Stimulated activated CD4-positive, alpha-beta T cell treated with anti-CD3 and anti-CD28 coated beads, Interleukin-12 subunit alpha, Interleukin-12 subunit beta, amount 100 ng/mL, for 4 hours (primary cell): ENCODE measurements at places on chromosomes 12 and 14.

DNA sequence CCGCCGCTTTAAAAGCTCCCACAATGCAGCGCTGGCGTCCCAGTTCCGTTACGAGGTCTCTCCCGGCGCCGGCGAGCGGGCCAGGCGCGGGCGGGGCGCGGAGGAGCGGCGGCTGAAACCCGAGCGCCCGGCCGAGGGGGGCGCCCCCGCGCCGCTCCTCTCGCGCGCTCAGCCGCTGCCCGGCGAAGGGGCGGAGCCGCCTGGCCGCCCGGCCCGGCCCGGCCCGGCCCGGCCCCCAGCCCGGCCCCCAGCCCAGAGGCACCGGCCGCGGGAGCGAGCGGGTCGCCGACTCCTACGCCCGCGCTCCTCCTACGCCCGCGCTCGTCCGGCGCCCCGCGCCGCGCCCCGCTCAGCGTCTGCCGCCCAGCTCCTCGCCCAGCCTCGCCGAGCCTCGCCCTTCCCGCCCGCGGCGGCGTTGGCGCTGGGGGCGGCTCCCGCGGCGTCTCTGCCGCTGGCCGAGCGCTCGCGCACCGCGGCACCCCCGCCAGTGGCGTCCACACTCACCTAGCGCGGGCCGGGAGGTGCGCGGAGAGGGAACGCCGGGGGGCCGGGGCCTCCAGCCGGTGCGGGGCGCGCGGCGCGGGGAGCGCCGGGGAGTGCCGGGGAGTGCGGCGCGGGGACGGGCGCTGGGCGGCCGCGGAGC is at the start of gene RASSF8:
TSS of gene RASSF8 (plus strand) at position 255 of the 643 bp plus-strand sequence. CDS start 96,662 bp downstream, outside the sequence.
- DNase-seq: peak; percentile 3

- no peak for DNase-seq
Observed at GRCh38 chr12:62332598-62332997, 72.4 kb downstream of the USP15 start.

- no peak for DNase-seq
Observed at GRCh38 chr12:12326262-12326661, 23.8 kb downstream of the MANSC1 start.

DNA sequence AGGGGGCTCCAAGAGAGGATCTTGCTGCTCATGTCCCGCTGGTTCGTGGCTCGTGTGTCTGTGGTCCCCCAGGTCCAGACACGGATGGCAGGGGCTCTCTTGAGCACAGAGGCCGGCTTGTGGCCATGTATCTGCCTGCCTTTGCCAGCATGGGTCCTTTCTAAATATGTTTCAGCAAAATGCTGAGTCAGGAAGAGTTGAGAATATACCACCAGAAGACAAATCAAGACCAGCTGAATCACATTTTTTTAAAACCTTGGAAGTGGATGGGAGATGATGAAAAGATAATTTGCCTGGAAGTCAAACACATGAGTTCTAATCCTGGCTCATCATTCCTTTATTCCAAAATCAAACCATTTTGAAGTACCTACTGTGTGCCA is 58.0 kb downstream of the NUAK1 start:
- DNase-seq: no peak

DNA sequence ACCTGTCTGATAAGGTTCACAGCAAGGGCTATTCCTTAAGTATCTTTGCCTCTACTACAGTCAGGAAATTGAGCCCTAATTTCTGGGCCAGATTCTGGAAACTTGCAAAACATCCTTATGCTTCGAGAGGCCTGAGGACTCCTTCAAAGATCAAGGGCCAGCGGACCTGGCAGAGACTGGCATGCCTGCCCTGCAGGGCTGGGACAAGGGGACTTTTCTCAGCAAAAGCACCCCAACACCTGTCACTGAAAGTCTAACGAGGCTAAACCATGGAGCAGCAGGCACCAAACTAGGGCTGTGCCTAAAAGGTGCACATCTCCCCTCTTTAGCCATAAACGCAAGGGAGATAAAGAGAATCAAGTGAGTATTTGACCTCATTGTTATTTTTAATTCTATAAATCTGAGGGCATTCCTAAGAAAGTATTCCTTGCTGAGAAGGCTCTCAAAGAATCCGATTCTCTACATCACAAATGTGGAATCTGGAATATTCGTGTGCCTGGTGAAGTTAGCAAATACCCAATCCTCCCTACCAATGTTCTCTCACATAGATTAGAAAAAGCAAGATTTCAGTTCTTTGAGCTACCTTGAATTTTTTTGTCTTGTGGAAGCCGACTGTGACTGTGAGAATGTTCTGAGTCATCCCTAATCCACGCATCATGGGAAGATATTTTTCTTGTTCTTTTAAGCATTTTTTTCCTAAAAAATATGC is 328.2 kb upstream of the NOVA1 start:
- no peak for DNase-seq

DNA sequence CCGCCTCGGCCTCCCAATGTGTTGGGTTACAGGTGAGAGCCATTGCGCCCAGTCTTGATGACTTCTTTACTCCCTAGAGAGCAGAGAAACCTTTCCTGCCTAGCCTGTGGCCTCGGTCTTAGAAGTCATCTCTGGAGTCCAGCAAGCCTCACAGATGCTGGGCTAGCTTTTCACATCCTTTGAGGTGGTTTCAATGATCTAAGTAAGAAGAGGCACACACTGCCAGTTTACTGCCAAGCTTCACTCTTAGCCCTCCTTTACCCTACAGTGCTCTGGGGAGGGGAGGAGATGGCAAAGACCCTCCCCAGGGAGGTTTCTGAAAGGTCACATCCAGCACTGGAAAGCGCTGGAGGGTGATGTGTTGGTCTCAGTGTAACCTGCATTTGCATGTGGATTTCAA is 304.8 kb downstream of the PCNX1 start:
- DNase-seq: no peak

DNA sequence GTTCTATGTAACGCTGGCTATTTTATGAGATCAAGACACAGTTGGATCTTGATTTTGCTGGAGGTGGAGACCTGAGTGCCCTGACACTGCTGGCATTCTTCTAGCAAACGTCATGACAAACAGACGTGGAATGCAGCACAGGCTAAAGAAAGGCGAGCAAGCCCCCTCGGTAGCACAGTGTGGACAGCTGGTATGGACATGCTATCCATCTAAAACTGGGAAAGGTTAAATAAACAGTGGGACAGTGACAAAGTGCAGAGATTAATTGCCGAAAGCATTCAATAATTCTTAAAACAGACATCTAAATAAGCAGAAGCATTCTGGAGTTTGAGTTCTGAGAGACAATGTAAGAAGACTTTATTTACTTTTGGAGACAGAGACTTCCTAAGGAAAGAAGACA is 237.2 kb downstream of the FBXL14 start:
- DNase-seq: no peak

DNA sequence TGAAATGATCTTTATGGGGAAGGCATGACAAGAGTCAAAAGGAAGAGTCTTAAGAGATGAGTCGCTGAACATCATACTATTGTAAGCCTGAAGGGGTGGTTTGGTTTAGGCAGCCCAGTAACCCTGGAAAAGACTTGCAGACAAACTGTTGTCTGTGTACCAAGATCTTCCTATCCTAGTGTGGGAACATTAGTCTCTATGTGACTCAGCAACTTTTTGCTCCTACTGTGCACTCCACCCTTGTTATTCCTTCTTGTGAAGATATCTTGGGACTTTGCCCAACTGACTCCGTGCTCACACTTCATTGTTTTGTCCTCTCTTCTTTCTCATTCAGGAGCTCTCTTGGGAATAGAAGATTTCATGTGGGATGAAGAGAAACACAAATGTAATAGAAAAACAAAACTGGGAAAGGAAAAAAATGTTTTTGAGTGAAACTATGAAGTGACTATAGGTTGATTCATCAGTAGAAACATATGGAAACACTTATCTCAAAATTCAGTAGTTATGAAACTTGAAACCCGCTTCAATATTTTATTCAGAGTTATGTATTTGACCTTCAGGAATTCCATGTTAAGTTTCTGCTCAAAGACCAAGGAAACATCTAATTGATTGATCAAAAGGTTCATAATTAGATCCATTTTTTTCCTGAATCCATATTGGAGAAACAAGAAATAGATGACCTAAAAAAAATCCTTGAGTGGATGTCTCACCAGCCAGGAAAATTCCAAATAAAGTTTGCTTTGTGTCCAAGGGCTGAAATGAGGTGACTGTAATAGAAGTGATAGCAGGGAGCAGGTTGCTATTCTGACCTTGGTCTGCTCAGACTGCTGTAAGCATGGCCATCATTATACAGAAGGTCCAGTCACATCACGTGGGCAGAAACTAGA is 67.2 kb downstream of the BTG1 start:
- DNase-seq: no peak

- DNase-seq: no peak
Observed at GRCh38 chr12:54383041-54383609, 1.4 kb downstream of the ZNF385A start.

DNA sequence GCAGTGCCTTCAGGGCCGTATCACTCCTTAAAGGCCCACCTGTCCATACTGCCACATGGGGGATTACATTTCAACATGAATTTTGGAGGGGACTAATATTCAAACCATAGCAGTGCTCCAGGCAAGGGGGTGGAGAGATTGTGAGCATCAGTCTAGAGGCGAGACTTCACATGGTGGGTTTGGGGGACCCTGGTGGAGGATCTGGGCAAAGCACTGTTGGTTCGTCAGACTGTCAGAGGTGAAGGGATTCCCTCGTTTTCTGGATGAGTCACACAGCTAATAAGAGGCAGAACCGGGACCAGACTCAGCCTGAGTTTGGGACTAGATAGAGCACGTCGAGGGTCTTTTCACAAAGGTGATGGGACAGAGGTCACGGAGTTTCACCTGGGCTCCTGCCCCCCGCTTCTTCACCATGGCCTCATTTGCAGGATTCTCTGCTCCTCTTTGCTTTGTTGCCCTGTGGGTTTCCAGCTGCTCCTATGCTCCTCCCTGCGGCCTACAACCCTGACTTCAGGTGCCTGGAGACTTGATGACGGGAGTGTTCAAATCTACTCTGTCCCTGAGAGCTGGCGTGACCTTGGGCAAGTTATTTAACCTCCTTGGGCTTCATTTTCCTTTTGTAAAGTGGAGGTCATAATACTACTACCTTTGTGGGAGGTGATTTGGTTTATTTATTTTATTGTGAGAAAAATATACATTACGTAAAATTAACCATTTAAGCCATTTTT is 41.5 kb downstream of the TEAD4 start:
- no peak for DNase-seq

GRCh38 chr14:76736514-76736913 is 24.8 kb upstream of the VASH1 start:
- DNase-seq: no peak

- no peak for DNase-seq
Observed at GRCh38 chr14:88791252-88791621, 1.5 kb downstream of the EML5 start.

- DNase-seq: no peak
Observed at GRCh38 chr14:67265131-67265530, 23.9 kb downstream of the PALS1 start.

DNA sequence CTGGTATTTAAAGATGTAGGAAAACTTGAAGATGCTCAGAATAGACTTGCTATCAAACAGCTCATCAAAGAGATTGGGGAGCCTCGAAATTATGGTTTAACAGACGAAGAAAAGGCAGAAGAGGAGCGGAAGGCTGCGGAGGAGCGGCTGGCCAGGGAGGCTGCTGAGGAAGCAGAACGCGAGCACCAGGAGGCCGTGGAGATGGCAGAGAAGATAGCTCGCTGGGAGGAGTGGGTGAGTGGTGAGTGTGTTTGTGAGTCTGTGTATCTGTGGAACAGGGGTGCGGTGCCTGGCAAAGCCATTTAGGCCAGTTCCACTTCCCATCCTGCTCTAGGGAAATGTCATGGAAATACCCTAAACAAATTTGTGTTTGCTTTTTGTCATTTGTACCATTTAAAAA is 19.2 kb upstream of the PAPOLA start:
- DNase-seq: no peak

DNA sequence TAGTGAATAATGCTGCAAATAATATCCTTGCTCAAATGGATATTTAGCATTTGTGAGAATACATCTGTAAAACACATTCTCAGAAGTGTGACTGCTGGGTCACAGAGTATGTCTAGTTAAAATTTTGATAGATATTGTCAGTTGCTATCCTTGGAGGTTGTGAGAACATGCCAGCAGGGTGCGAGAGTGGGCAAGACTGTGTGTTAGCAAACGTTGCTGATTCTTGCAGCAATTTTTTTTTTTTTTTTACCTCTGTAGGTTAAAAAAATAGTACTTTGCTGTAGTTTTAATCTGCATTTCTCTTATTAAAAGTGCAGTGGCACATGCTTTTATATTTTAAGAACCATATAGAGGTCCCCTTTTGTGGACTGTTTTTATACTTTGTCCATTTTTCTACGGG is 4.5 kb upstream of the NYNRIN start:
- DNase-seq: no peak

- DNase-seq: no peak
Observed at GRCh38 chr12:132518354-132518992, 28.5 kb downstream of the FBRSL1 start.

DNA sequence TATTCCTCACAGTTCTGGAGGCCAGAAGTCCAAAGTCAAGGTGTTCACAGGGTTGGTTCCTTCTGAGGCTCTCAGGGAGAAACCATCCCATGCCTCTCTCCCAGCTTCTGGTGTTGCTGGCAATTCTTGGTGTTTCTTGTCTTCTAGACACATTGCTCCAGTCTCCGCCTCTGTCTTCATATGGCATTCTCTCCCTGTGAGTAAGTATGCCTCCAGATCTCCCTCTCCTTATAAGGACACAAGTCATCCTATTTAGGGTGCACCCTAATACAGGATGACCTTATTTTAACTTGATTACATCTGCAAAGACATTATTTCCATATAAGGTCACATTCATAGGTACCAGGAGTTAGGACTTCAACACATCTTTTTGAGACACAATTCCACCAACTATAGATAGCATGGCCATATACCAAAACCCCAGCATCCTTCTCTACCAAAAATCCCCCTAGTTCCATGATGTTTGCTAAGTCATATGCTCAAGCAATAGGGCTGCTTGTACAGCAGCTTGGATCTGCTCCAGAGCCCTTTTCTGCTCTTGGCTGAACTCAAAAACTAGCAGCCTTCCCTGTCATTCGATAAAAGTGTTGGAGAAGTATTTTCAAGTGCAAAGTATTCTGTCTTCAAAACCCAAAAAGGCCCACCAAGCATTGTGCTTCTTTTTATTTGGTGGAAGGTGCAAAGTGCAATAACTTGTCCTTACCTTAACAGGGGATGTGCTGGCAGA is 79.2 kb upstream of the CMKLR1 start:
- DNase-seq: no peak

- no peak for DNase-seq
Observed at GRCh38 chr12:98955284-98955683, 310.2 kb downstream of the APAF1 start.

- no peak for DNase-seq
Observed at GRCh38 chr12:111270774-111271173, 98.1 kb downstream of the PHETA1 start.

- DNase-seq: no peak
Observed at GRCh38 chr14:96663491-96664067, 133.6 kb upstream of the VRK1 start.

DNA sequence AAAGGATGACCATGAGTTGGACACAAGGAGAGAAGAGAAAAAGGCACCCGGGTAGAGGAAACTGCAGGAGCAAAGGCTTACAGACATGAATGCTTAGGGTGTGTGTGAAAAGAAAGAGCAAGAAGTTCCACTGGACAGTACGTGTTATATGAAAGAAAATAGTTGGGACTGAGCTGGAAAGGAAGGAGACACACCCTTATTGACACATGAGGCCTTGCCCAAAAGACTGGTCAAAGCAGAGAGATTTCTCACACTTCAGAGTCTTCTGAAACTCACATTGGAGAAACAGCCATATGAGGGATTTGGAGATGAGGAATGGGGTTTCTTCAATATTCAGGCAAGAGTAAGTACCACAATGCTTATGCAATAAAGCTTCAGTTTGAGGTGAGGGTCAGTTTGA is 56.0 kb downstream of the TTC9 start:
- DNase-seq: no peak
